Lung (tissue), 17 donors: ENCODE measurements at places on chromosomes 5 and 9.

GRCh38 chr5:124740991-124741583 is 5.4 kb downstream of the ZNF608 start:
- no peak overlapping the region for H3K4me3 ChIP-seq
- DNase-seq: peak; percentile 47
- H3K4me1 ChIP-seq: peaks cover 1% of the 10 kb centered on the region

DNA sequence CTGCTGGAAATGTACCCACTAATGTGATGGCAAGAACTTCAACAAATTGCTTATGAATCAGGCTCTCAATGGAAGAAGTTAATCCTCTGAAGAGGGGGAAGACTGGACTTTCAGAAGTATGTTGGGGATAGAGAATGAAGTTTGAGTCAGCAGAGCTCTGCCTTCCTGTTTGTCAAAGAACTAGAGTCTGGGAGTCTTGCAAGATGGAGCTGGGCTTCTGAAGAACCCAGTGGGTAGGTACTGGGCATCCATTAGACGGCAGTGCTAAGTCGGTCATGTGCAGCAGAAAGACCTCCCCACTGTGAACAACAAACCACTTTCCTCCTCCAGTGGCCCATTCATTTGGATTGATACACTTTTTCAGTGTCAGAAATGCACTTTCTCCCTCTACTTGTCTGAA is 34.6 kb downstream of the OTULIN start:
- no peak for DNase-seq
- no peak overlapping the region for H3K27ac ChIP-seq
- peaks cover 11% of the 10 kb centered on the region for H3K4me1 ChIP-seq
- no peaks in the 10 kb centered on the region for H3K27me3 ChIP-seq

DNA sequence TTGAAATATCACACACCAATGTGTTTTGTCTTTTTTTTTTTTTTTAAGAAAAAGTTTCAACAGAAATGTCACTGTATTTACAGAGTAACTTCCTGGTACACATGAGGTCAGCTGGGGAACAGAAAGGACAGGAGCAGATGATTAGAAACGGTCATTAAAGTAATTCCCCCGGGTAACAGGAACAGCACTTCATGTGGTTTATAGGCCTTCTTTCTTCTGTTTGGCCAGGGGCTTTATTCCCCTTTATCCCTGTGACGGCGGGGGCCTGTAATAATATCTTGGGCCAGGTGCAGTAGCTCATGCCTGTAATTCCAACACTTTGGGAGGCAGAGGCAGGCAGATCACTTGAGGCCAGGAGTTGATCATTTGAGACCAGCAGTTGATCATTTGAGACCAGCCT is 30.5 kb upstream of the MSH3 start:
- H3K4me1 ChIP-seq: no peaks in the 10 kb centered on the region
- H3K27ac ChIP-seq: no peak overlapping the region
- H3K27me3 ChIP-seq: no peaks in the 10 kb centered on the region

DNA sequence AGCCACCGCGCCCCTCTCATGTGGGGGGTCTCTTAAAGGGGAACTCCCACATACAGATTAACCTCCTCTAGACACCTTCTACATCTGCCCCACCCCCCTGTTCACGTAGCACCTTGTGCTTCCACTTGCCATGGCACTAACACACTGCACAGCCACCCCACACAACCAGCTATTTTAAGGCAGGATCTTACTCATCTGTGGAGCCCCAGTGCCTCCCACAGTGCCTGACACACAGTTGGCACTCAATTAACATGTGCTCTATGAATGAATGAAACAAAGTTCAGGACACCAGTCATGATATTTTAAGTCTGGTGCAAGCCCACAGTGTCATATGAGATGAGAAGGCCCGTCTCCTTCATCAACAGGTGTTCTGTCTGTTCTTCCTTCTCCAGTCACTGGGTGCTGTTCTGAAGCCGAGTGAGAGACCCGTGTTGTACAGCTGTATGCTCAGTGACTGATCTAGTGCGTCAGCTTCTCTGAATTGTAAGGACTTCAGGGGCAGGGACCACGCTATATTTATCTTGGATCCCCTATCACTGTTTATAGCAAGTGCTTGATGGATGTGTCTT is 149.1 kb downstream of the TLE1 start:
- no peak for DNase-seq
- no peaks in the 10 kb centered on the region for H3K27me3 ChIP-seq
- no peak overlapping the region for H3K27ac ChIP-seq

- no peaks in the 10 kb centered on the region for H3K27me3 ChIP-seq
- no peak overlapping the region for H3K4me3 ChIP-seq
- no peaks in the 10 kb centered on the region for H3K36me3 ChIP-seq
Measured at GRCh38 chr5:68110264-68110663, 105.3 kb upstream of the PIK3R1 start.

GRCh38 chr9:2602704-2603116 is 18.9 kb upstream of the VLDLR start:
- H3K36me3 ChIP-seq: no peaks in the 10 kb centered on the region
- H3K4me1 ChIP-seq: peaks cover 8% of the 10 kb centered on the region
- H3K4me3 ChIP-seq: no peak overlapping the region

DNA sequence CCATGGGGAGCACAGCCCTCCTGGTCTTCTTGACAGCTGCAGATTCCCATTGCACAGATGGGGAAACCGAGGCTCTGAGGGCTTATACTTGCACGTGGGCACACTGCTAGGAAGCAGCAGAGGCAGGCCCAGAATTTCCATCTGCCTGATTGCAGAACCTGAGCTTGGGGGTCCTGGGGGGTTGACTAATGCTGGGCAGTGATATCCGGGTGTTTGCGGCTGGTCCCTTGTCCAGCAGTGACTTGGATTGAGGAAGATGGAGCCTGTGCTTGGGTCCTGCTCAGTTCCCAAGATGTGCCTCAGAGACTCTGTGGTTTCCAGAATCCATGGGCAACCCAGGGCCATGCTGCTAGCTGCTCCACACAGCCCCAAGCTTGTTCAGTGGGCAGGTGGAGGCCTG is 91.2 kb downstream of the PHF2 start:
- peak; percentile 0 for DNase-seq
- no peak overlapping the region for H3K4me3 ChIP-seq
- no peaks in the 10 kb centered on the region for H3K4me1 ChIP-seq
- no peak overlapping the region for H3K27ac ChIP-seq
- no peaks in the 10 kb centered on the region for H3K27me3 ChIP-seq

- no peaks in the 10 kb centered on the region for H3K27me3 ChIP-seq
- H3K4me3 ChIP-seq: no peak overlapping the region
- no peaks in the 10 kb centered on the region for H3K36me3 ChIP-seq
- peaks cover 15% of the 10 kb centered on the region for H3K4me1 ChIP-seq
- DNase-seq: no peak
Measured at GRCh38 chr5:52784737-52785136, 3.0 kb upstream of the ITGA1 start.

DNA sequence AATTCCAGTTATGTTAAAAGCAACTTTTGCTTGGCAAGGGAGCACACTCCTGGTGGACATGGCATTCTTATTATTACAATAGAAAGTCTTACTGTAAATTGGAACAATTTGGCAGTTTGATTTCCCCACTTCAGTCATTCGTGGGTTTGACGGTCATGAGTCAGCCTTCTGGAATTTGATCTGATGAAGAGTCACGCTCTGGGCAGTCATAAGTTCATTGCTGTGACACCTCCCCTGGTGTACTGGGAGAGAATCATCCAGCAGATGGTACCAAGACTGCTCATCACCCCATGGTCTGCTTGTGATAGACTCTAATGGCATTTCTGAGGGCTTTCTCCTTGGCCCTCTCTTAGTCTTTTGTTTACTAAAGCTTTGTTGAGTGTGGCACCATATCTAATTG is 53.8 kb downstream of the GLRA1 start:
- H3K4me3 ChIP-seq: no peak overlapping the region
- no peaks in the 10 kb centered on the region for H3K36me3 ChIP-seq
- H3K27ac ChIP-seq: no peak overlapping the region
- no peak for DNase-seq
- H3K27me3 ChIP-seq: no peaks in the 10 kb centered on the region
- no peaks in the 10 kb centered on the region for H3K4me1 ChIP-seq

- H3K36me3 ChIP-seq: no peaks in the 10 kb centered on the region
- no peaks in the 10 kb centered on the region for H3K27me3 ChIP-seq
- no peak overlapping the region for H3K27ac ChIP-seq
- DNase-seq: no peak
Measured at GRCh38 chr5:78886341-78887230, 98.5 kb downstream of the ARSB start.

GRCh38 chr9:88355166-88355565 is 33.1 kb upstream of the SPIN1 start:
- H3K4me1 ChIP-seq: no peaks in the 10 kb centered on the region
- H3K27ac ChIP-seq: no peak overlapping the region
- DNase-seq: no peak
- H3K4me3 ChIP-seq: no peak overlapping the region

DNA sequence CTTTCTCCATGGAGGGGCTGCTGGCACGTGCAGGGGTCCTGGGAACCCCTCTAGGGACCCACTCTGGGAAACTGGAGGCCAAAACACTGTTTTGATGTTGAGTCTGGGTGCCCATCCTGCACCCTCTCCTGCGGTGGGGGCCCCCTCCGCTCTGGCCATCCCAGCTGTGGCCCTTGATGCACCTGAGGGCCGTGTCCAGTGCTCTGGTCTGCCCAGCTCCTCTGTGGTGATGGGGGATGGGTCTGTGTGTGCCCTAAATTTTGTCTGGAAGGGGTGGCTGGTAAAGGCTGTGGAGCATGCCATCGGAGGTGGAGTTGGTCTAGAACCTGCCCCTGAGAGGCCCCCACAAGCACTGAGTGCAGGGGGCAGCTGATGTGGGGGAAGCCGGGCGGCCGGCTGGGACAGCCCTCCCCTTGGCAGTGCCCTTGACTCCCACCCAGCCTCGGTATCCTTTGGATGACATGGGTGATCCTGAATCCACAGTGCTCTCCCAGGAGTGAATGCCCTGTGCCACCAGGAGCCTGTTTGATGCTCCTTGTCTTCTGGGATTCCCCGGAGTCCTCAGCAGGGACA is 26.3 kb downstream of the AHRR start:
- H3K27ac ChIP-seq: no peak overlapping the region
- peaks cover 28% of the 10 kb centered on the region for H3K27me3 ChIP-seq
- no peak overlapping the region for H3K4me3 ChIP-seq
- H3K36me3 ChIP-seq: no peaks in the 10 kb centered on the region
- no peak for DNase-seq
- no peaks in the 10 kb centered on the region for H3K4me1 ChIP-seq
